Mesendoderm (in vitro differentiated cells): ENCODE measurements at places on chromosomes 11 and 22.

DNA sequence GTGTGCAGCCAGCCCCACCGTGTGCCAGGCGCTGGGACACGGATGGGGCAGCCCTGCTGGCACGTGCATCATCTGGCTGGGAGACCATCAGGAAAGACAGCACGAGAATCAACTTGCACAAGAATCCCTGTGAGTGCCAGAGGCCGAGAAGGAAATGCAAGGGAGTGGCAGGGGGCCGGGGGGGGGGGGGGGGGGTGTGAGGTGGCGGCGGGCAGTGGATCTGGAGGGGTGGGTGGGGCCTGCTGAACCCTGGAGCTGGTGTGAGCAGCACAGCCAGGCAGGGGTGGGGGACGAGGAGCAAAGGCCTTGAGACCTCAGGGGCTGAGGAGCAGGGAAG lies 14.0 kb upstream of the FLRT1 start:
- H3K4me3 ChIP-seq: no peak overlapping the region
- no peak for DNase-seq
- H3K4me1 ChIP-seq: peaks cover 2% of the 10 kb centered on the region
- H3K27ac ChIP-seq: no peak overlapping the region

DNA sequence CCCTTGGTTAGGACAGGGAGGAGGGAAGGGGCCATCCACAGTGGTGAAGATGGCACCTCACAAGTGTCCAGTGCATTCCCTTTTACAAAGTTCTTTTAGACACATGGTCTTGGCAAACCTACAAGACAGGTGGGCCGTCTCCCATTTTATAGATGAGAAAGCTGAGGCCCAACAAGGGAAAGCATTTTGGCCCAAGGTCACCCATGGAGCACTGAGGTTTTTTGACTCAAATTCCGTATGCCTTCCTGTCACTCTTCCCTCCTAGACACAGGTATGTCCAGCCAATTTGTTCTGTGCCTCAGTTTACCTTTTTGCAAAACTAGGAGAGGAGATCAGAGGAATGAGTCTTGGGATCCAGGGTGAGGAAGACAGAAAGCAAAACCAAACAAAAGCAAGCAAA lies 1.2 kb downstream of the C1QTNF4 start:
- H3K4me1 ChIP-seq: peaks cover 2% of the 10 kb centered on the region
- H3K27me3 ChIP-seq: peaks cover 16% of the 10 kb centered on the region
- H3K36me3 ChIP-seq: no peaks in the 10 kb centered on the region
- DNase-seq: no peak
- H3K4me3 ChIP-seq: no peak overlapping the region
- no peak overlapping the region for H3K27ac ChIP-seq

DNA sequence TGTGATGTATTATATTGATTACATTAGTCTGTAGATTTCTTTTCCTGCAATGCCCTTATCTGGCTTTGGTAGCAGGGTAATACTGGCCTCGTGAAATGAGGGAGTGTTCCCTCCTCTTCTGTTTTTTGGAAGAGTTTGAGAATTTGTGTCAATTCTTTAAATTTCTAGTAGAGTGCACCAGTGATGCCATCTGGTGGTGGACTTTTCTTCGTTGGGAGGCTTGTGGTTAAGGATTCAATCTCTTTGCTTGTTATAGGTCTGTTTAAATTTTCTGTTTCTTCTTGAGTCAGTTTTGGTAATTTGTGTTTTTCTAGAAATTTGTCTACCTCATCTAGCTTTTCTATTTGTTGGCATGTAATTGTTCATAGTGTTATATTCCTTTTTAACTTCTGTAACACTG lies 18.9 kb downstream of the SHANK3 start:
- peak; percentile 29 for DNase-seq
- no peak overlapping the region for H3K27ac ChIP-seq
- H3K4me3 ChIP-seq: no peak overlapping the region
- no peaks in the 10 kb centered on the region for H3K27me3 ChIP-seq
- H3K4me1 ChIP-seq: no peaks in the 10 kb centered on the region

DNA sequence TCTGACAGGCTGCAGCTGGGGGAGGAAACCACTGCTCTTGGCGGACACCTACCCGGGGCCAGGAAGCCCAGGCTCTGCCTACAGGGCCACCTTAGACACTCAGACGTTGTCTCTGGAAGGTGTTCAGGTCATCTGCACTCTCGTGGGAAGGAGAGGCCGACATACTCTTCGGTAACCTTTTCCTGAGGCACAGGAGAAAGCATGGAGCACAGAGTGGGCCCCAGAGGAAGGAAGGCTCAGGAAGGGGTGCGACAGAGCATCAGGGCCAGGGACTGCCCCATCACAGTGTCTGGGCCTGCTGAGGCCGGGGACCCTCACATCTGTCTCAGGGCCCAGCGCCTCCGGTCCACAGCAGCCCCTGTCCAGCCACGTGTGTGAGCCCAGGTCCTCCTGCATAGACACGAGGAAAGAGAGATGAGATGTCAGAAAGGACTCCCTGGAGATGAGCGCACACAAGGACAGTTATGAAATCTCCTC lies 18.2 kb upstream of the TUB start:
- DNase-seq: no peak
- H3K36me3 ChIP-seq: no peaks in the 10 kb centered on the region
- H3K4me1 ChIP-seq: peaks cover 4% of the 10 kb centered on the region
- no peak overlapping the region for H3K4me3 ChIP-seq
- H3K27ac ChIP-seq: no peak overlapping the region
- H3K27me3 ChIP-seq: no peaks in the 10 kb centered on the region

DNA sequence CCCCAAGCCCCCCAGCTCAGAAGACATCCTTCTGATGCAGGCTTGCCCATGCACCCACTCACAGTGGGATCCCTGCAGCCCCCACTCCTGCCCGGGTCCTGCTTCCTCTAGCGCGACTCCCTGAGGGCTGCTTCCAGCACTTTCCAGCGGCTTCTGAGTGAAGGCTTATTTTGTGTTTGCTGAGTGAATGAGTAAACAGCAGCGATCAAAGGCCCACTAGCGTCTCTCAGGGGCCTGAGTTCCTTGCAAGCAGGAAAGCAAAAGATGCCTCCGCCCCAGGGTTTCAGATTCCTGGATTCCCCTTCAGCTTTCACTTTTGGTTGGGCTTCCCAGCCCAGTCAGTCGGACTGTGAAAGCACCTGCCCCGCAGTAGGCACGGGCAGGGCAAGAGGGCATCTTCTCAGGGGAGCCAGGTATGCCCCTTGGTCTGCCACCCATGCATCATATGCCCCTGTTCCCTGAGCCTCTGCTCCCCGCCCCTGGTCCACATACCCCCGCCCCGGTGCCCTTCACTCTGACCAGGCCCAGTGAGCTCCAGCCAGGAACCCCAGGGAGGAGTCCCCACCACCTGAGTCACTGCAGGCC lies 9.2 kb downstream of the FADD start:
- H3K36me3 ChIP-seq: peaks cover 5% of the 10 kb centered on the region
- H3K4me3 ChIP-seq: no peak overlapping the region
- no peaks in the 10 kb centered on the region for H3K27me3 ChIP-seq
- peak; percentile 80 for DNase-seq
- no peaks in the 10 kb centered on the region for H3K4me1 ChIP-seq
